ENCODE measurements at places on chromosomes 11 and 22.
A peak's percentile ranks its signal among the peaks of the same experiment; 100 is the strongest.

DNA sequence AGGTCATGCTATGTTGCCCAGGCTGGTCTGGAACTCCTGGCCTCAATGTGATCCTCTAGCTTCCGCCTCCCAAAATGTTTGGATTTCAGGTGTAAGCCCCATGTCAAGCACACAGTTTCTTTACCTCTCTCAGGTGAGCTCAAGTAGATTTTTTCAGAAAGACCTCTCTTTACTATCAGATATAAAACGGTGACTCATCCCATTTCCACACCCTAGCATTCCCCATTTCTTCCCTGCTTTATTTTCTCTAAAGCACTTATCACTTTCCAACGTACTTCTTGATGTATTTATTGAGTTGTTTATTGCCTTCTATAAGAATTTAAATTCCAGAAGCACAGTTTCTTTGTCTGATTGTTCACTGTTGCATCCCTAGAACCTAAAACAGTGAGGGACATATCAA is 3.7 kb downstream of the TSG101 start:
- no peak for DNase-seq

DNA sequence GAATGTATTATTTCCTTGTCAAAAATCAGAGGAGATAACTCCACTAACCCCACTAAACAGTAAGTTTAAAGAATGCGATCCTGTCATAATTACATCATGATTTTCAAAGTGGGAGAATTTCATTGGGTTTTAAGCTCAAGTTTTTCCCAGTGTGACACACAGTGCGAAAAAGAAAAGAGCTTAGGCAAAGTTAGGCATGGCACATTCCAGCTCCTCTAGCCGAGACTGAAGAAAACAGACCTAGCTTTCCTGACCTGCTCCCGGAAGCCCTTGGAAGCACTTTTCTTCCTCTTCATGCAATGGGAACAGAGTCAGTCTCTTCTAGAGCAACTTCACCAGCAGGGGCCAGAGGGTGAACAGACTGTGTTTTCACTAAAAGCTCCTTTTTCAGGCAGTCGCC is 76.6 kb upstream of the AKIP1 start:
- DNase-seq, result no peak

- DNase-seq, result no peak
Observed at GRCh38 chr22:47366026-47366767, 603.7 kb downstream of the TBC1D22A start.

GRCh38 chr22:41286639-41287091 is 678 bp upstream of the RANGAP1 start:
- no peak for DNase-seq

DNA sequence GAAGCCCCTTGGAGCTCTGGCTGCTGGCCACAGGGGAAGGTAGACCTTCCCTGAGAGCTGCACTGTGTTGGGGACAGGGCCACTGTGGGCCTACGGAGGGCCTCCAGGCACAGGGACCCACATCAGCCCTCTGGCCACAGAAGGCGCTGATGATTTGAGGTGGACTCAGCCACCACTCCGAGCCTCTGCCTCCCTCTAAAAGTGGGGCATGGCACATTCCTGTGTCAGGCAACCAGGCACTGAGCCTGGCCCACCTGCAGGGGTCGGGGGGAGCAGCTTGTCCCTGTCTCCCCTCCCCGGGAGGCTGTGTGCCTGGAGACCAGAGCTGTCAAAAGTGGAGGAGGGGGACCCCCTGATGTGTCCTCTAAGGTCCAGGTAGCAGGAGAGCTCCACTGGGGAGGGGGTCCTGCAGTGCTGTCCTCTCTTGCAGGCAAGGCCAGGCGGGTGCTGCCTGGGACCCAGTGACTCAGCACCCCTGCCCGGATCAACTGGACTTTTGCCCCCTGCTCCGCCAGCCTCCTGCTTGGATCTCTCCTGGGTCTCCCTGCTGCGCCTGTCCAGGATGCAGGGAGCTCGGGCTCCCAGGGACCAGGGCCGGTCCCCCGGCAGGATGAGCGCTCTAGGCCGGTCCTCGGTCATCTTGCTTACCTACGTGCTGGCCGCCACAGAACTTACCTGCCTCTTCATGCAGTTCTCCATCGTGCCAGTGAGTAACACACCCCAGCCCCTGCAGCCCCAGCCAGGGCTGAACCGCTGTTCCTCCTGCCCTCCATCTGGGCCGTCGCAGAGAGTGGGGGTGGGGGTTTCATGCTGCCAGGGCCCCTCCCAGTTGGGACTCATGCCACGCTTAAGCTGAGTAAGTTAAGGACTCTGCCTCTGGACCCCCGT is 17.5 kb upstream of the CDKN1C start:
- no peak for DNase-seq

DNA sequence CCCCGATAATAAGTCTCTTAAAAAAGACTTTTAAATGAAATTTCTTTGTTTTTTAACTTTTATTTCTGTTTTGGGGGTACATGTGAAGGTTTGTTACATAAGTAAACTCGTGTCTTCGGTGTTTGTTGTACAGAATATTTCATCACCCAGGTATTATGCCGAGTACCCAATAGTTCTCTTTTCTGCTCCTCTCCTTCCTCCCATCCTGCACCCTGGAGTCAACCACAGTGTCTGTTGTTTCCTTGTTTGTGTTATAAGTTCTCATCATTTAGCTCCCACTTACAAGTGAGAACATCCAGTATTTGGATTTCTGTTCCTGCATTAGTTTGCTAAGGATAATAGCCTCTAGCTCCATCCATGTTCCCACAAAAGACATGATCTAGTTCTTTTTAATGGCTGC is 1.6 kb upstream of the GSTP1 start:
- no peak for DNase-seq

DNA sequence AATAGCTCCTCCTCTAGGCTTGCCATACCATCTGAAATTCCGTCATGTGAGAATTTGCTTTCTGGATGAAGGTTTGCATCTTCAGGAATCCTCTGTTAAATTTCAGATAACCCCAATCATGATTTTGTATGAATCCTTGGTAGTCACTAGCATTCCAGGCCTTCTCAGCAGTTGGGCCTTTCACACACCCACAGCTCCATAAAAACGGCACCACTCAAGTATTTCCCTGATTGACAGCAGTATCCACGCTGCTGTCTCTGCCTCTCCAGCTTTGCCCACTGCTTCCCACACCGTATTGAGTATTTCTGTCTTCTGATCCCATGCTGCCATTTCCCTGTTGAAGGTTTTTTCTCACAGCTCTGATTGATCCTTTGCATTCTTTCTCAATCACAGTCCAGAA is 208.7 kb upstream of the NCAM1 start:
- no peak for DNase-seq

- DNase-seq, result no peak
Observed at GRCh38 chr22:42807185-42807584, 49.9 kb downstream of the ARFGAP3 start.

GRCh38 chr11:63478896-63479295 is 12.1 kb downstream of the PLAAT5 start:
- peak; percentile 42 for DNase-seq

DNA sequence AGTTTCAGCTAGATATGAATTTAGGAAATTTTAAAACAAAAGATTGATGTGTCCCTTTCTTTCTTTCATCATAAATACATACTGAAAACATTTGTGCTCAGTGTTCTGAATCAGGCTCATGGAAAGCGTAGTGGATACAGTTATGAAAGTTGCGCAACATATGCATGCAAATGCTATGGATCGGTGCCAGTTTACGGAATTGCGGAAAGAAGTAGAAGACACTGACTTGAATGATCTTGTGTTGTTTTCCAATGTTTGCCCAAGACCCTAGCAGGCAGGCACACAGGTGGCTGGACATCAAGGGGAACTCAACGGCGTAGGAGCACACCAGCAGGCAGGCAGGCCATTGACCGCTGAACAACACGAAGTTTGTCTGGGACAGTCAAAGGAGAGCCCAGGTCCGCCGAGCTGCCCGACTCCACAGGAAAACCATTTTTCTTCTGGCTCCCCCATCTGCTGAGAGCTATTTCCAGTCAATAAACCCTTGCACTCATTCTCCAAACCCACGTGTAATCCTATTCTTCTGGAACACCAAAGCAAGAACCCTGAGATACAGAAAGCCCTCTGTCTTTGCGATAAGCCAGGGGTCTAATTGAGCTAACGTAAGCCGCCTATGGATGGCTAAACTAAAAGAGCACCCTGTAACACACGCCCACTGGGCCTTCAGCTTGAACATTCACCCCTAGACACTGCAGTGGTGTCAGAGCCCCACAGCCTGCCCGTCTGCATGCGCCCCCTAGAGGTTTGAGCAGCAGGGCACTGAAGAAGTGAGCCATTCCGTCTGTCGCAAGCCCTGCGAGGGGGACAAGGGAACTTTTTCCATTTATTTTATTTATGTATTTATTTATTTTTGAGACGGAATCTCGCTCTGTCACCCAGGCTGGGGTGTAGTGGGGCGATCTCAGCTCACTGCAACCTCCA is 7.4 kb upstream of the BIRC3 start:
- no peak for DNase-seq

DNA sequence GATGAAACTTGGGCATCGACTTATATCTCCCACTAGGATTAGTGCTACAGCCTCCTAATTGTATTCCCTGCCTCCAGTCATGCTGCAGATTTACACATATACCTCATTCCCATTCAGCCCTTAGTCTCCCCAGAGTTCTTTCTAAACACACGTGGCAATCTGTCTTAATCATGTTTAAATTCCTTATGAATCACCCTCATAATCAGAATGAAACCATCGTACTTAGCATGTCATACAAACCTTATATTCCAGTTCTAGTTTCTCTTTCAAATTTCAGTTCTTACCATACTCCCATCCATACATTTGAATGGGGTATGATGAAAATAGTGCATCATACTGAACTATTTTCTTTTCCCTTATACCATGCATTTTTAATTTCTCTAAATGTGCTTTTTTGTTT is 6.0 kb upstream of the OR10A2 start:
- no peak for DNase-seq

DNA sequence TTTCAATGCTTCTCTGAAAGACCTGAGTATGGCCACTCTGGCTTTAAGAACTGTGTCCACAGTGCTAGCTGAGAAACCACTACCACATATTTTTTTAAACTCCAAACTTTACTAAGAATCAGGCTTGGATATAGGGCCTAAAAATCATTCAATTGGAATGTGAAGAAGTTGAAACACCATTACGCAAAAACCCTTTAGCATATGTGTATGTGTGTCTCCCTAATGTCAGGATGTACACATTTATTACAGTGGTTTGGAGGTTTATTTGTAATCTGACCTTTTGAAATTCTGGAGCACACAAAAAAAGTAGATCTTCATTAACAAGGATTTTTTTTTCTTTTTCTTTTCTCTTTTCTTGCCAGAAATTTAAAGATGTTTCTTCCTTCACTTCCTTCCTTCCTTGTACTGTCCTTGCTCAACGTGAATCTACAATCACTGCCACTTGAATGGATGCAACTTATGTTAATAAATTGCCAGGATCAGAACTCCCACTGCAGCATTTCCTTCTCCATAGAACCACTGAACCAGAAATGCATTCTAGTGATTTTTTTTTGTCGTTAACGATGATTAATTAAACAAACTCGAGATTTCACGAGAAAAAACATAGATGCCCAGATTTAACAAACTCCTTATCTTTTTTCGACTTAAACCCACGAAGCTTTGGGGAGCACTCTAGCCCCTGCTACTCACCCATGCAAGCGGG is 3.1 kb upstream of the ADM start:
- DNase-seq, result no peak

DNA sequence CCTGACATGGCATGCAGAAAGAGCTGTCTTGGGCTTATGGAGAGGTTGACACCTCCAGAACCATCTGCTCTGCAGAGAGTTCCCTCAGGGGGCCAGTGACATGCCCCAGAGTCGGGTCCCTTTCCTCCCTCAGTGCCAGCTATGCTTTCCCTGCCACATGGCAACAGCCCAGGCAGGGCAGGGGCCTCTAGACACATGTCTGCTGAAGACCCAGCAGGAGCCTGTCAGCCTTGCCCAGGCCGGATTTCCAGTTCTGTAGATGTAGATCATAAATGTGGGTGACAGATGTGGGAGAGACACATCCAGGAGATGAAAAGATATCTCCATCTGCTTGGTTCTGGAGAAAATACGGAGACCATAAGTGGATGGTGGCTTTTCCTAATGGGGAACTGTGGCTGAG is 25.5 kb downstream of the NAV2 start:
- DNase-seq, result peak; percentile 95

DNA sequence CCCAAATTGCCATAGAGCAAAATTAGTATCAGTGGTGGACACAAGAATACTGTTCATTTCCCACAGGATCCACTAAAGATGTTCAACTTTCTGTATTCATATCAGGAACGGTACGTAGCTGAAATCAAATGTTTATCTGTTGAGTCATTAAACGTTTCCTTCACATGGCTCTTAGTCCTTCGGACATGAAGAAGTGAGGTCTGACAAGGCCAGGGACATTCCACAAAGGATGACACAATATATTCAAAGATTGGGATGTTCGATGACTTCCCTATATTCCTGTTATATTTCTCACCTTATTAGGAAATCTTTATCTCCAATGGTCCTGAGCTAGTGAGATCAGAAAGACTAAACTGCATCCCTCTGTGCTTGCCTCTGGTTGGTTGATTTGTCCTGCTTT is 129.0 kb downstream of the ETS1 start:
- no peak for DNase-seq

GRCh38 chr11:112962579-112963367 is 1.6 kb downstream of the NCAM1 start:
- DNase-seq, result peak; percentile 89

GRCh38 chr11:35324981-35325380 is 94.4 kb downstream of the SLC1A2 start:
- DNase-seq, result no peak

DNA sequence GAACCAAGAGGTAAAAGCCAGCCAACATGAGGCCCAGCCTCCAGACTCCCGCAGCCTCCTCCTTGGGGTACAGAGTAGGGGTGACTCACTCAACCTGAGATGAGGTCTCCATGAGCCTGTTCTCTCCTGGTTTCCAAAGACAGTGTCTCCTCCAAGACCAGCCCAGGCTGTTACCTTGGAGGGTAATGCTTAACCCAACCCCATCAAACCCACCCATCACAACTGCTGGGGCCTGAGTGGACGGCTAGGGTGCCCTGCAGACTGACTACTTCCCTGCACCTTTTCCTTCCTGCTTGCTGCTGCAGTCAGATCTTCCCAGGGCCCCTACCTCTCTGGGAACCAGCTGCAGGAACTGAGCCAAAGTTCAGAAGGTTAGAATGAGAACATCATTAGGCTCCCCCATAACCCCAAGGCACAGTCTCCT is 5.1 kb upstream of the NOL12 start:
- no peak for DNase-seq

GRCh38 chr22:29886596-29886995 is 3.6 kb downstream of the MTMR3 start:
- DNase-seq, result no peak

DNA sequence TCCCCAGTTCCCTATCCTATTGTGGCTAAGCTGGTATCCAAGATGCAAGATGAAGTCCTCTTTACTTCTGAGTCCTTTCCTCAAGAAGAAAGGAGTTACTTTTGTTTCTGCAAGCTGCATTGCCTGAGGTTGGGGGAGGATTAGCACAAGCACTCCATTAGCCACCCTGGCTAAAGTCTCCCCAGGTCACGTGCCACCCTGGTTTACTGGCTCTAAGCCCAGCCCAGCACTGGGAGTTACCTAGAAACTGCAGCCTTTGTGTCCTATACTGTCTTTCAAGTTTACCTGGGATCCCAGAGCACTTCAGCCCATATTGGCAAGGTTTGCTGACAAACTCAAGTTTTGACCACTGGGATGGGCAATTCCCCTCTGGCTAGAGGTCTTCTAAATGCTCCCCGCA is 78.4 kb upstream of the DBX1 start:
- peak; percentile 75 for DNase-seq

Measured in NCI-H446 treated with DMSO at 0.1 percent for 48 hours (cell line).